ENCODE measurements at places on chromosomes 16 and 17.

DNA sequence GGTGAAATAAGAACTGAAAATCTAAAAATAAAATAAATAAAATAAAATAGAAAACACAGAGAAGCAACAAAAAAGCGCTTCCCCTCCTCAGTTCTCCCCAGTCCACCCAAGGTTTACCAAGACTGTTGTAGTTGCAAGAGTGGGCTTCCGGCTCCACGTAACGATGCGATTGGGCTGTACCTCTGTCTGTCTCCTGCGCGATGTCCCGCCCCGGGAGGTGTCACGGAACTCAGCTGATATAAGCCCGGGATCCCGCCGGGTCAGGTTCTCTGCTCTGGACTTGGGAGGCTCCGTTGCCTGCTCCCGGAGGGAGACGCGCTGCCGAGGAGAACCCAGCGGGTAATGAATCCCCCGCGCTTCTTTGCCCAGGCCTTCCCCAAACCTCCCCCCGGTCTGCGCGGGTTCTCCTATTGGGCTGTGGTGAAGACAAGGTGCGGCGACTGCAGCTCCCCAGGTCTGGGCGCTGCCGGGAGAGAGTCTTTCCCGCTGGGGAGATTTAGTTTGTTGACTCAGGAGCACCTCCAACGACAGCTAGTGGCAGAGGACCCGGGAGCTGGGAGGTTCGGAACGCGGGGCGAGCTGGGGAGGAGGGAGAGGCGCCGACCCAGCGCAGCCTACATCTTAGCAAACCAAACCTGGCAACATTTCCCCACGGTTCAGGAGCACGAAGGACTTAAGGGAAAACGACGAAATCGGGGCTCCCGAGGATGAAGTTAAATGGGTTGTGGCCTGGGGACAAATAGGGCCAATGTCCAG is at the start of gene SLFN5:
SLFN5 (plus strand) TSS at position 268 of the 756 bp plus-strand sequence. CDS start 15,619 bp downstream, outside the sequence.
- peak; percentile 80 for DNase-seq

DNA sequence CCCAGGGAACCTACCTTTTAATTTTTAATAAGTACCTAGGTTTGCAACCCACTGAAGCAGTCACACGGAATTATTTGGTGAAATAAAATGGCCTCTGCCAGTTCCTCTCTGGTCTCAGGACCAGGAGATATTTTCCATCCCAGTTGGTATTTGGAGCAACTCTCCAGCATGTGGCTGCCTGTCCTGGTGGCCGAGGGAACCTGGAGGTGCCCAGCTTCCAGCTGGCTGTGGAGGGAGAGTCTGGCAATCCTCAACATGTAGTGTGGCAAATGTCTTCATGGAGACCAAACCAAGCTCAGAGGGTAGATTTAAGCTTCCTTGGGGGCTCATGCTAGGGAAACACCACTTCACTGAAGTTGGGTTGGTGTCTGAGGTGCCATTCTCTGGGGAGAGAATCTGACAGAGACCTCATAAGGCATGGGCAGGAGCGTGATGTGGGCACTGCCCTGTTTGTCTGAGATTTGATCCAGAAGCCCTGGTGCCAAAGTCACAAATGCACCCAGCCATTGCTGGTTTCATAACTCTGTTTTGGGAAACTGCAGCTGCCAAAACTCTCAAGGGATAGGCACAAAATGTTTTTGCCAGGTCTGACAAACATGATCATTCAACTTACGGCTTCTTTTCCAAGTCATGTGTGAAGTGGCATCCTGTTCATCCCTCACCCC is 2.8 kb downstream of the MT1X start:
- no peak for DNase-seq

GRCh38 chr17:42563143-42563509 is 1.2 kb downstream of the COASY start:
- DNase-seq: no peak

DNA sequence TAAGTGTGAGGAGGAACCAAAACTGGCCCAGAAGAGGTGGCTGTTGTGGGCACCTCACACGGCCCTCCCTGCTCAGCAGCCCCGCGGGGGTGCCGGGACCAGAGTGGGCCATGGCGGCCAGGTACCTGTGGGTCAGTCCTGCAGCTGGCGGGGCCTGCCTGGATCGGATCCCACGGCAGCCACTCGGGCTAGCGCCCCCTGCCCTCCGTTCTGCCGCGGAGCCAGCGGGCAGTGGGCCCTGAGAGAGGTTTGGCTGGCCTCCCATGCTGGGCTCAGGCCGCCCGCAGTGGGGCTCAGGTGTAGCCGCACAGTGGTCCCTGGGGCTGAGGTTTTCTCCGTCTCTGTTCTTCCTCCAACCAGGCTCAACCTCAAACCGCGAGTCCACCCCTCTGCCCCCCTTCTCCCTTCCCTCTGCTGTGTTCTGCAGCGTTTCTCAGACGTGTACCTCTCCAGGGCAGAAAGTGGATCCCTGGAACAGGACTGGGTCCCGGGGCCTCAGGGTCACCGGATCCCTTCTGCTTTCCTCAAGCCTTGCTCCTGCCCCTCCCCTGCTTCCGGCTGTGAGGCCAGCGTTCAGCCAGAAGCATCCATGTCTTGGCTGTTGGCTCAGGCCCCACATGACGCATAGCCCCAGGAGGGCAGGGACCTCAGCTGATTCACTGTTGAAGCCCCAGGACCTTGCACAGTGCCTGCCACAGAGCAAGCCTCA is 28.6 kb upstream of the ITGA3 start:
- peak; percentile 74 for DNase-seq
